ENCODE measurements at places on chromosomes 11 and 22.

- DNase-seq = no peak
These were observed 66.8 kb downstream of the TSPAN18 start for GRCh38 chr11:44793350-44794090.

DNA sequence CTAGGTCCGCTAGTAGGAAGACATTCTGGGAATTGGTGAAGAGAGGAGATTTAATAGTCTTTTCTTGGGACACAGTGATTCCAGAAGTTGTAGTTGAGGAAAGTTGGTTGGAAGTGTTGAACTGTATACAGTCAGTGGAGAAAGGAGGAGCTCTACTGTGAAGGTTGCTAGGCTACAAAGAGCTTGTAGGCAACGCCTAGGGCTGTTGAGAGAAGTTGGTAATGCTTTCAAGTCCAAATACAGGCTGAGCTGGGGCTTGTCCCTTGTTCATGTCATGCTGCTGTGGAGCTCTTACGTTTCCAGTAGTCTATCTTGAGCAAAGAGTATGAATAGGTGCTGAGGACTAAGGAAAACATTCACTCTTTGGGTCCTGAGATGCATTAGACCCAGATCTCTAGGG is 1.1 kb downstream of the TBCEL start:
- DNase-seq = no peak

DNA sequence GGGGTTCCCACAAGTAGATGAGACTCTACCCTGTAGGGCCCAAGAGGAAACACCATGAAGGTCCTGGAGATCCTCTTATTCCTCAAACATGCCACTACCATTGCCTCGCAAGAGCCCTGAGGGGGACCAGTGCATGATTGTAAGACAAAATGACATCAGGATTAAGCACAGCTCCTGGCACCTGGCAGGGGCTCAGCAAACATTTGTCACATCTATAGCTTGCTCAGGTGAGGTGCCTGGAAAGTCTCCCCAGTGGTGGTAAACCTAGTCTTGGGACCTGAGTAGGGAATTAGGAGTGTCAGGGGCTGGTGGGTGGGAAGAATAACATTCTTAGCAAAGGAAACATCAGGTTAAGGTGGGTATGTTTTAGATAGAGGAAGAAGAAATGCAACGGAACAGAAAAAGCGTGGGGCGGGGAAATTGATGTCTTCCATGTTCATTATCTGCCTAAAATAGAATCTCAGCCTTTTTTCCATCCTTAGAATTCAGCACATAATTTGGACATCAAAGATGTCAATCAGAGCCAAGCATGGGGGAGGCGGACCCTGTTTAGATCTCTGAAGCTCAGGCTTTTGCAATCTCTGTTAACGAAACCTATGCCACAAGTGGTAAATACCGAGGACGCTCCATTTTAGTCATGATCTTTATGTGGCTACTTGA is 924 bp downstream of the YPEL1 start:
- no peak for DNase-seq

DNA sequence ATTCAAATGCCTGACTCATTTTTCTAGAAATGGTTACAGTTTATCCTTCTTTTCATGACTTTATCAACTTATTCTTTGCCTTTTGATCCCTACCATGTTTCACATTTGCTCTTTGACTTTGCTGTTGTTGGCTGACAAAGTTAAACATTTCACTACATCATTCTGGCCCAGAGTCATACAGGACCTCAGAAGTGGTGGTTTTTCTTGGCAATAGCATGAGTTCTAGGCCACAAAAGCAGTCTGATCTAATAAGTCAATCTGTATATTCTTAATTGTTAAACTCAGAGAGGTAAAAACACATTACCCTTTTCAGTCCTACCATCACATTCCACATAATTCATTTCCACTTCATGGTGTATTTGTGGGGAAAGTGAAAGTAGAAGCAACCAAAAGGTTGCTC is 763.2 kb upstream of the TENM4 start:
- no peak for DNase-seq

DNA sequence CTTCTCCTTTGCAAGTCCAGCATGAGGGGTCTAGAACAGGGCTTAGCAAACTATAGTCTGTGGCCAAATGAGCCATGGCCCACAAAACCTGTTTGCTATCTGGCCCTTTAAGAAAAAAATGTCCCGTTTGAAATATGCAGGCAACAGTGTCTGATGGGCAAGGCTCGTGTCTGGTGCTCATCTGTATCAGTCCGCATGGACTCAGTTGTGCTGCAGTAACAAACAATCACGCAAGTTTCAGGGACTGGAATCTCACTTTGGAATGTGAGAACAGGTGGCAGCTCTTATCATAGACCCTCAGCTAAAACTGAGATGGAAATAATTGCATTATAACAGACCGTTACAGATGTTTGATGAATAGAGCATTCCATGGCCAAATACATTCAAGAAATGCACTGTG is 19.1 kb upstream of the PVALB start:
- DNase-seq = no peak

GRCh38 chr11:47257517-47258316 is at the start of gene NR1H3:
Gene NR1H3 (plus strand): TSS chr11:47257996. CDS start chr11:47259217, 1,221 bp downstream.
- DNase-seq = no peak

GRCh38 chr11:130431801-130432200 is 3.4 kb upstream of the ADAMTS8 start:
- DNase-seq = no peak

DNA sequence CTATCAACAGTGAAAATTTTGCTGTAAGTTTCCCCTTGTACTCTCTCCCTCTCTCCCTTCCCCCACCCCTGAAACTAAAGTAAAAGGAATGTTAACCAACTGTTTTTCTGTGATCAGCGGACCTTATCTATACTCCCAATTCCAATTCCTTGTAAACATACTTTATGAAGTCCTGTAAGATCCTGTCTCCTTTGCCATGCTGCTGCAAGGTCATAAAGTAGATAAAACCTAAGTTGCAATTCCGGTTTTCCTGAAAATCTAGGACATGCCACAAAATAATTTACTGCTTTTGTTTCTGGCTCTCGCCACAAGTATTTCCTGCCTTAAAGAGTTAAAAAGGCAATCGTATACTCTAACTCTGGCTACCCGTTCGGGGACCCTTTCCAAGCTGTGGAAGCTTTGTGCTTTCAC is 1469.0 kb downstream of the LRRC4C start:
- DNase-seq = no peak

- no peak for DNase-seq
These were observed 10.4 kb downstream of the ADORA2A start for GRCh38 chr22:24437741-24438328.

Measured in activated T-cell treated with anti-CD3 and anti-CD28 coated beads for 48 hours (primary cell).